Hematopoietic multipotent progenitor cell treated with erythropoietin and hydrocortisone succinate and interleukin-3 and kit ligand, for 6 days (in vitro differentiated cells): ENCODE measurements at places on chromosomes 12 and 14.

GRCh38 chr12:128810182-128811127 lies 13.3 kb downstream of the SLC15A4 start:
- DNase-seq, result no peak

- no peak for DNase-seq
These were observed 321.1 kb downstream of the NPAS3 start for GRCh38 chr14:33259764-33260163.

DNA sequence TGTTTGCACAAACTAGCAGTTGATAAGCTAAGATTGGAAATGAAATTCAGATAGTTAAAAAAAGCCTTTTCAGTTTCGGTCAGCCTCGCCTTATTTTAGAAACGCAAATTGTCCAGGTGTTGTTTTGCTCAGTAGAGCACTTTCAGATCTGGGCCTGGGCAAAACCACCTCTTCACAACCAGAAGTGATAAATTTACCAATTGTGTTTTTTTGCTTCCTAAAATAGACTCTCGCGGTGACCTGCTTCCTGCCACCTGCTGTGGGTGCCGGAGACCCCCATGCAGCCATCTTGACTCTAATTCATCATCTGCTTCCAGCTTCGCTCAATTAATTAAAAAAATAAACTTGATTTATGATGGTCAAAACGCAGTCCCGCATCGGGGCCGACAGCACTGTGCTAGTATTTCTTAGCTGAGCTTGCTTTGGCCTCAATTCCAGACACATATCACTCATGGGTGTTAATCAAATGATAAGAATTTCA lies 335.6 kb downstream of the TMEM121 start:
- no peak for DNase-seq

DNA sequence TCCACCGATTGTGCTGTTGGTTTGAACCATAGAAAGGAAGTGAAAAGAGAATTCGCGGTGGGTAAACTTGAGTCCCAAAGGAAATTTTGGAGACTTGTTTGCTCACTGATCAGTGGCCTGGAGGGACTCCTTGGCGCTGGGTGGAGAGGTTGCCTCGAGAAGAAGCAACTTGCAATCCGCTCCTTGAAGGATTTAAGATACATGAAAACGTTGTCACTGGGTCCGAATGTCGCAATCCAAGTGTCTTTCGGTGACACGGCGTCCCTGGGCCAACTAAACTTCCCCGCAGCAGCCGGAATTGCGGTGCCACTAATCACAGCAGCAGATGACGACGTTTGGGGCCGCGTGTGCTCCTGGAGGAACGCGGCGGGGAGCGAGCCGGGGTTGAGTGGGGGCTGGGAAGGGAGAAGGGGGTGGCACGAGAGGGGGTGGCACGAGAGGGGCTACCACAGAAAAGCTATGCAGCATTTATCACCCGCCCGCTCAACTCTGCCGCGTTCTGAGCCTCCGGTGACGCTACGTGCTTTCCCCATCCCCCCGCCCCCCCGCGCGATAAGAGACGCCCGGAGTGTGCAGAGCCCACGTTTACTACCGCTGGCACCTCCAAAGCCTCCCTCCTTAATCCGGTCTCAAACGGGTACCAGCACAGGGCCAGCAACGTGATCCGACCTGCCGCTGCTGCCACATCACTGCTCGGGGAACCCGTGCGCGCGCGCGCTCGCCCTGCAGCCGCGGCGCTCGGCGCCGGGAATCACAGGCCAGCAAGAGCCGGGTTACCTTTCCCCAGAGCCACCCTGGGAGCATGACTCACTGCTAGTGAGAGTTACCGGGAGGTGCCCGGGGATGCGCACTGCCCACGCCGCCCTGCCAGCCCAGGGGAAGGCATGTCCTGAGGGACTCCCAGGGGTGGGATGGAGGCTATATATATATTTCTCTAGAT lies 833 bp upstream of the BHLHE41 start:
- peak; percentile 35 for DNase-seq

GRCh38 chr12:122064780-122065588 lies 13.6 kb upstream of the MLXIP start:
- no peak for DNase-seq

DNA sequence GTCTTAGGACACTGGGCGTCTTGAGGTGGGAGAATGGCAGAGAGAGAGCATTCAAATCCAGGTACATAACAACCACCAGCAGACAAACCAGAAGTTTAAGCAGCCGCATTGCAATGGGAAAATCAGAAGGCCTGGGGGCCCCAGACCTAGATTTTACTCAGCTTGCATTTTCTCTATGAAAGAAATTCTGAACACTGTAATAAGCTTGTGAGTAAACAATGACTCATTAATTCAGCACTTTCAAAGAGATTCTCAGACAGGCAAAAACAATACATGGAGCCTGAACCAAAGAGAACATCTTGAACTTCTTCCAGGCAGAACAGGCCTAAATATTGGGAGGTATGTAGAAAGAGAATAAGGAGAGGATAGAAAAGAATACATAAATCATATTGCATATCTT lies 69.8 kb upstream of the IFNG-AS1 start:
- no peak for DNase-seq

- DNase-seq, result no peak
These were observed 991.2 kb downstream of the FLRT2 start for GRCh38 chr14:86521031-86521730.
